ENCODE measurements at places on chromosomes 16 and 17.

DNA sequence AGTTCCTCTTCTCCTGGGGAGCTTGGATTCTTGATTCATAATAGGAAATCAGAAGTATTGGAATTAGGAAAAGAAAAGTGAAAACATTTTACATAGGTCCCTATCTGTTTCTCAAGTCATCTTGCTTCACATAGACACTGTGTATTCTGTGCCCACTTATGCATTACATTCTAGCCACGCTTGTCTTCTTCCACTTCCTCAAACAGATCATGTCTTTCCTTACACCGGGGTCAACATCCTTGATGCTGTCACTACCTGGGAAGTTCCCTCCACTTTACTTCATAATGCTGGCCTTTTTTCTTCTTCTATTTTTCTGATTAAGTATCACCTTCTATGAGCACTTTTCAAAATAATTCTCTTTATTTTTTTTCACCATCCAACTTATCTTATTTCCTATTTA lies 606.4 kb upstream of the CDH8 start:
- no peak for DNase-seq

DNA sequence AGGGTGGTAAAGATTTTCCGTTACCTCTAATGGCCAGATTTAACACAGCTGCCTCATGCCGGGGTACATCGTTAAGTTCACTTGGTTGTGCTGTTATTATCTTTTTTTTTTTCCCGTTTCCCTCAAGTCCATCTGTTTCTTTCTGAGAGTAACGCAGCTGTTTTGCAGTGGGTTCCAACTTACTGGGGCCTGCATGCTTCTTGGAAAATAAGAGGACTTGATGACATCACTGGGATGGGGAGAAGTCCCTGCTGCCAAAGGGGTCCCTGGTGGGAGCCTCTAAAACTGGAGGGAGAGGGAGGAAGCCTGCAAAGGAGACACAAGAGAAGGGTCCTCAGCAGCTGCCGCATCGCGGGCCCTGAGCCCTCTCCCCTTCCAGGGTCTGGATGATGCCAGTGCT lies 77.8 kb upstream of the NOL11 start:
- no peak for DNase-seq

DNA sequence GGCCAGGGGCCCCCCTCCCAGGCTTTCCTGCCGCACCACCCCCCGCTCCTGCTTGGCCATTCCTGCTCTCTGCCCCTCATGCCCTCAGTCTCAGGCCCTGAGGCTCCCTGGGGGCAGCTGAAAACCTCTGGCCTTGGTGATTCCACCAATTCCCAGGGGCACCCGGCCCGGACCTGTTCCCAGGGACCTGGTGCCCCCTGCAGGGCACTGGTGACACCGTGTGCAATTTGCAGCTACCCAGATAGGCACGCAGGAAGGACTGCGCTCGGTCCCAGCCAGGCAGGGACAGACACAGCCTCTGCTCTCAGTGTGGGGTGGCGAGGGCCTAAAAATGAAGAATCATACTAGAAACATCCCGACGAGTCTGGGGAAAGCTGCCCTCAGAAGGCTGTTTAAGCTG lies 13.4 kb downstream of the WFDC1 start:
- no peak for DNase-seq

DNA sequence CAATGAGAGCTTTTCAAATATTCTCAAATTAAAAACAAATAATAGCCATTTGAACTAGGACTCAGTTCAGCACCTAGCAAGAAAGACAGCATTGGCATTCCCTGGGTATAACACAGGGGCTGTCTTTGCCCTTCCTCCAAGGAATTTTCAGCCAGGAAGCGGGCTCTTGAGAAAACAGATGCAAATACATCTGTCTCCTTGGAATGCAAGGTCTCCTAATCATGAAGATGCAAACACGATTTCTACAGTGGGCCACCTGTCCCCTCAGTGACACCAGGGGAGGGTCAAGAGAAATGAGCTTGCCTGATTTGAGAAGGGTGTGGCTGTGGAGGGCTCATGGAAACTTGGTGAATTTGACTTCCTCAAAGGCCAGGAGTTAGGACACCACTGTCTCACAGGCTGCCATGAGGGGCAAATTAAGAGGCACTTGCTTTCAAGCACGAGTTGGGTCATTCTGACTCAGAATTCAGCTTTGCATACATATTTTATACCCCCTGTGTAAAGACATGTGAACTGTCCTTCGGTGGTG lies 24.5 kb upstream of the SUPT4H1 start:
- no peak for DNase-seq

- no peak for DNase-seq
These were observed 159.8 kb upstream of the NOL11 start for GRCh38 chr17:67557921-67558320.

- DNase-seq: no peak
These were observed 12.0 kb upstream of the CA4 start for GRCh38 chr17:60137731-60138130.

- no peak for DNase-seq
These were observed 38.7 kb downstream of the LAT start for GRCh38 chr16:29023279-29024277.

DNA sequence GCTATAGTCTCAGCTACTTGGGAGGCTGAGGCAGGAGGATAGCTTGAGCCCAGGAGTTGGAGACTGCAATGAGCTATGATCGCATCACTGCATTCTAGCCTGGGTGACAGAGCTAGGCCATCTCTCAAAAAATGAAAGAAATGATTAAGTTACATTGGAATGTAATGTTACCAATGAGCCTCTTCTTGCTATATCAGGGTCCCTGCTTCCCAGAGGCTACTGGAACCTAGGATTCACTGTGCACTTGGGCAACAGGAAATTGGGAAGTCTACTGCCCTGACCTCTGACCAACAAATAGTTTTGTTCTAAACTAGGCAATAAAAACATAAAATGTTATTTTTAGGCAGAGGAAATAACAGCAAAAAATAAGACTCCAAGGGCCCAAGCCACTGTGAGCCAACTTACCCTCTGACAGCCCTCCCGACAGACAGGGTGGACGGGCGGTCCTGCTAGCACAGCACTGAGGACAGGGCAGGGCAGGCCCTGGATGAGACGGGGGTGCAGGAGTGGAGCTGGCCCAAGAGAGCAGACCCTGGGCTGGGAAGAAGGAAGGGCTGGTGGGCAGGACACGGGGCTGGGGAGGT lies 27.5 kb downstream of the NSMCE1 start:
- peak; percentile 39 for DNase-seq

- DNase-seq: no peak
These were observed 6.0 kb downstream of the MXRA7 start for GRCh38 chr17:76704805-76705204.

- peak; percentile 79 for DNase-seq
These were observed at the start of gene CEP112 for GRCh38 chr17:66191593-66192377. CEP112 (minus strand) TSS chr17:66192133.

DNA sequence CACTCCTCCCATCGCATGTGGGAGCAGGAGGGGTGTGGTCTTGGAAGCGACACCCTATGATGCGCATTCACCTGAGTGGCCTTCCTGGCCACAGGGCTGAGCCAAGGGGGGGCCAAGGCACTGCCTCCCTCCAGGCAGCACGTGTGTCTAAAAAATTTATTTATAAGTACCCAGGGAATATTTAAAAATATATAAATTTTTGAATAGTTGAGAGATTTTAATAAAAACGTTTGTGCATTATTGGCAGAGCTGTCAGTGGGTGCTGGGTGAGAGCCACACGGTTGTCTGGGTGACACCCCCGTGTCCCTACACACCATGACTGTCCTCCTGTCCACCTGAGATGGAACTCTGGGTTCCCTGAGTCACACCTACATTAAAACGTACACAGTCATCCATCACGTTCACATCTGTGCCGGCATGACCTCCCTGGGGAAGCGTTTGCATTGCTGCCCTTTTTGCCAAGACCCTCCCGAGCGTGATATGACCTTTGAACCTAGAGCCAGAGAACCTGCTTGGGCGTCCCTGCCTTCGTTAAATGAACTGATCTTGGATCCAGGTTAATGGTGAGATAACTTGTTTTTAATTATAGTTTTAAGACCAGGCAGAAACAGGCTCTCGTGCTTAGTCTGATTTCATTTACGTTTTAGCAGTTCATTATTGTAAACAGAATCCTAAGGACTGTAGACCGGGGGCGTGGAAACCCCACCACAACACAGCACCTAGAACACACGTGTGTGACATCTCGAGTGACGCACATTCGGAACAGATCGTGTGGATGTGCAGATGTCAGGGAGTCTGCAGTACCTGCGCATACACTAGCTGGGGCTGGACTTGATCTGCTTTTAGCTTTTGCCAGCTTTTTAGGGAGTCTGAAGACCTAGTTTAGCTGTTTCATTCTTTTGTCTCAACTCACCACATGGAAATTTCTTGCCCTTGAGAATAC lies 192.8 kb upstream of the CHMP6 start:
- peak; percentile 39 for DNase-seq

- no peak for DNase-seq
These were observed 14.0 kb downstream of the PLLP start for GRCh38 chr16:57270221-57271062.

All from activated naive CD4-positive, alpha-beta T cell treated with anti-CD3 and anti-CD28 coated beads, Interleukin-2, amount 50 U/mL, for 72 hours (primary cell).